ENCODE measurements at places on chromosomes 12 and 14. TPM values are rescaled to one million over a fixed set of nuclear protein-coding genes. Genes with fewer than 3 reads are reported as not detected.

CAPZA3 gene
- not detected for total RNA-seq

DNA sequence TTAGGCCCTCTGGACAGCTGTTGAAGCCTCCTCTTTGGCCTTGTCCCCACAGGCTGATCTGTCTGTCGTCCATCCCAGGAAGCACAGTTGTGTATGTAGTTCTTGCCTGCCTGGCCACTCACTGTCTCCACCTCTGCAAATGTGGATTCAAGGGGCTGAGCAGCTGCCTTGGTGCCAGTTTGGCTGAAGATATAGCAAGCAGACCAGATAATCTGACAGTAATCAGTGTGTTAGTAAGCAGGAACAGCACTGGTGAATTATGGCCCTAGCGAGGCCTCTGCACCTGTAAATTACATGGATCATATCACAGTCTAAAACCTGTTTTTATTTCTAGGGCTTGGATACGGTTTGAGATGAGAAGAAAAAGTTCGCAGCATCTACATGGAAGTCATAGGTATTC is 282.5 kb upstream of the NOS1 start:
- DNase-seq: no peak

GRCh38 chr14:86515195-86515594 is 985.3 kb downstream of the FLRT2 start:
- no peak for DNase-seq

PPFIA2 gene
- 0.03 TPM for total RNA-seq

DNA sequence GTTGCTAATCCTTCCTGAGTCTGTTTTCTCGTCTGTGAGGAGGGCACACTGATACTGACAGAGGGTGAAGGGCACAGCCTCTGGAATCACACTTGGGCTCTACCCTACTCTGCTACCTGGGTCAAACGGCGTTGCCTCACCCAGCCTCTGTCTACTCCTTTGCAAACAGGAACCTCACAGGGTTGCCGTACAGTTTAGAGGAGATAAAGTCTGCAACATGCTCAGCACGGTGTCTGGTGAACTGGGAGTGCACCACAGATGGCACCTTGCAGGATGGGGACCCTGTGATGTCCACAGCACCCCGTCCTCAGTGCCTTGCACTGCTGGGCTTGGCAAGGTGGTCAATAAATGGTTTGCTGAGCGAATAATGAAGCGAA is 38.3 kb downstream of the TESC start:
- DNase-seq: no peak

DNA sequence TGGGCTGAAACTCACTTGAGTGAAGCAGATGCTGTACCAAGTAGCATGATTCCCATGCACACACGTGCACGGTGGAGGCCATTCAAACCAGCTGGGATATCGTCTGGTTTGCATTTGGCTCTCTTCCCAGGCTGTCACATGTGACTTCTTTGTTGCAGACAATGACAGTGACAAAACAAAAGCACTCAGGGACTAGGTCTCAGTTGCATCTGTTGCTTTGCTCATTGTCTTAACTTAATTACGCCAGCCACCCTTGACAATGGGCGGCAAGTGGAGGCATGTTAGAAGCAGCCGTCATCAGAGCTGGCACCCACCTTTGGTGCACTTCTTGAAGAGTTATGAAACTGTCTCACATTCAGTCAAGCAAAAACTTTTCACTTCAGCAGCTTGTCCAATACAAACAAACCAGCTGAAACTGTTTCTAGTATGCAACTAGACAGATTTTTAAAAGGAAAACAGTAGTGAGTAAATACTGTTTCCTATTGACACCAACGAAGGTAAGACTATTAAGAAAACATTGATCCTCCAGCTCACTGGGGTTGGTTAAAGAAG is 74.3 kb downstream of the IGF1 start:
- no peak for DNase-seq

DNA sequence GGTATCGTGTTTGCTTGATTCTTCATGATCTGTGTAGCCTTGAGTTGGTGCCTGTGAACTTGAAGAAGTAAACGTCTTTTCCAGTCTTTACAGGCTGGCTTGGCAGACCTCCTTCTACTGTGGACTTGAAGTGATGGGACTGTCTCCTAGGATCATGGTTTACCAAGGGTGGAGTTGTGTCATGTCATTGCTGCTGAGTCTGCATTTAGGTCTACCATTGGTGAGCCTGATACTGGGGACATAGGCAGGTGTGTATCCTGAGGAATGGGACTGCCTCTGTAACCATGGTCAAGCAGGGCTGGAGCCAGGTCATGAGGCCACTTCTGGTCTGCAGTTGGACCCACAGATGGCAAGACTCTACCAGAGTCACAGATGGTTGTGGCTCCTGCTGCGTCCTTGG is 20.7 kb upstream of the PPP1R12A start:
- DNase-seq: no peak

DNA sequence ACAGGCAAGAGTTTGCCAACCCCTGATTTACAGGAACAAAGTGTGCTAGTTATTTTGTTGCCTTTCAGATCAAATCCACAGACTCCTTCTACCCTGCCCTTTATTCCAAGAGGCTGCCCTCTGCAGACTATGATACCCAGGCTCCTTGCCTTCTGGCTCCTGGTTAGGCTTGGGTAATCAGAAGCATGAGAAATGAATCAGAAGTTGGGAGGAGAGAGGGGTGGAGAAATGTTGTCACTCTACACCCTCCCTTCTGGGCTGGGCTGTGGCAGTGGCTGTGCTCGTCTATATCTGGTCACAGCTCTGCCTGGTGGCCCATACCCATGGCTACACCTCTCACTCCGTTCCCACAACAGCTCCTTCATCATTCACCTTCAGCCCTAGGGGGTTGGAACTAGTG is 204.6 kb upstream of the PLXNC1 start:
- no peak for DNase-seq

DNA sequence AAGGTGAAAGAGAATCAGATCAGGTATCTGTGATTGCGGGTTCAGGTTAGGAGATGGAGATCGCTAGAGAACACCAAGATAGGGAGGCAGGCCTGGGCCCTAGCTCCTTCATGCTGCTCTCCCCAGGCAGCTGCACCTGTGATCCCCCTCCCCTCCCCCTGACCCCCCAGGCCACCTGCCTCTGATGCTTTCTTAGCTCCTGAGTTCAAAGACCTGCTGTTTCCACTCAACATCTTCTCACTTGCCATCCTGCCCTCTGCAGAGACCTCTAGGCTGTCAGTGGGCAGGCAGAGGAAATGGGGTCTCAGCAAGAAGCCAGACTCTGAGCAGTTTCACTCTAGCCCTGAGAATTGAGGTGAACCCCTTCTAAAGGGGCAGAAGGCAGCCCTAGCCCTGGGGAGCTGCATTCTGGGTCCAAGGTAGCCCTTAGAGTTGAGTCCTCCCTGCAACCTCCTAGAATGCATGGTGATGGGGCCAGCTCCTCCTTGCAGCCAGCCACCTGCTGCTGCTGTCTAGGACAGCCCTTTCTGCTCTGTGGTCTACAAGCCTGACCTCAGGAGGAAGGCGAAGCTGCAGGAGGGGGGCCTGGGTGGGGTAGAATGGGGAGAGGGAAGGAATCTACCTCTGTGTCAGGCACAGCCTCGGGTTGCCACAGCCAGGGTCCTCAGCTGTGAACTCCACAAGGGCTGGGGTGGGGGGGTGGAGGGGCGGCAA is 6.4 kb upstream of the SLC48A1 start:
- no peak for DNase-seq

GRCh38 chr12:119659289-119659897 is 8.5 kb upstream of the PRKAB1 start:
- DNase-seq: peak; percentile 68

DNA sequence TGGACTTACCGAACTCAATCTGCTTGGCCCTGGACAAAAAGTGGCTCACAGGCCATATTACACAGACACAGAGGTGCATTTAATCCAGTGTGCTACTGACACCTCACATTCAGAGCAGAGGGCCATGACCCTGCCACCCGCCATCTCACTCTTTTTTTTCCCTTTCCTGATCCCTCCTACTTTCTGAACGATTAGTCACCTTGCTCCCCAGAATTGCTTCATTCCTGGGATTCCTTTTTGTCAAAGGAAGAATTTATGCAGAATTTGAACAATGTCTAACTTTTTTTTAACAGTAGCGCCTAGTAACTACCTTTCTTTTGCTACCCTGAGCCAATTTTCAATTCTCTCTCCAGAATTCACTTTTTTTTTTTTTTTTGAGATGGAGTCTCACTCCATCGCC is 4.6 kb downstream of the PKP2 start:
- peak; percentile 61 for DNase-seq

DNA sequence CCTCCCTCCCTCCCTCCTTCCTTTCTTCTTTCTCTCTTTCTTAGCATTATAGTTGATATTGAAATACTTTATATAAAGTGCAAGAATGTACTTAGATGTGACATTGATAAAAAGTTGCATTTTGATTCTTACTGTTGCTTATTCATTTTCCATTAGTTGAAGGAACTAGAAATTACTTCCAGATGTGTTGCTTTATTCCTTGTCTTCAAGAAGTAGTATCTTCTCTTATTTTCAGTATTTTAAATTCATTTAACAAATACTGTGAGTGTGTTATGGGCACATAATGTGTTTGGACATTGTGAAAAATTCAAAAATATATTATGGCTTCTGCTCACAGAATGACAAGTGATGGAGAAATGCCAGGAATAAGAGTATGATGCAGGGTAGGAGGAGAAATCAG is 45.6 kb downstream of the TRMT5 start:
- no peak for DNase-seq

DNA sequence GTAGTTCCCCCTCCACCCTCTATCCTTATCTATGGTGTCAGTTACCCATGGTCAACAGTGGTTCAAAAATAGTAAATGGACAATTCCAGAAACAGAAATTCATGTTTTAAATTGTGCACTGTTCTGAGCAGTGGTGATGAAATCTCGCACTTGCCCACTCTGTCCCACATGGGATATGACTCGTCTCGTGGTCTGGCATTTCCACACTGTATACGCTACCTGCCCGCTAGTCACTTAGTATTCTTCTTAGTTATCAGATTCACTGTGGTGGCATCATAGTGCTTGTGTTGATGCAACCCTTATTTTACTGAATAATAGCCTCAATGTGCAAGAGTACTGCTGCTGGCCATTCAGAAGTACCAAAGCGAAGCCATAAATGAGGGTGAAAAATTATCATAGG is 507.0 kb downstream of the SNAPC1 start:
- DNase-seq: no peak

DNA sequence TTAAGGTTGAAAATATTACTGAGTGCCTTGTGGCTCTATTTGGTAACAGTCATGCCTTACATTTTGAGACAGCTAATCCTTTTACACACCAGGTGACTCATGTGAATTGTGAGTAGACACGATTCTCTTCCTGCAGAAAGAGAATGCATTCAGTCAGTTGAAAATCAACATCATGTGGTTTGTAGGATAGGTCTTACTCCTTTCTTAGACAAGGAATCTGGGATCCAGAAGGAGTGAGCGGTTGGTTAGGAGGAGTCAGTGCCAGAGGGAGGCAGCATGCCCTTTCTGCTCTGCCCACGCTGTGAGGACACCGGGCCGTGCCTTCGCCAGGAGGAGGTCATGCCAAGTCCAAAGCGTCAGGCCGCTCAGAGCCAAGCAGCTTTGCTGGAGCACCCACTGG is 47.6 kb downstream of the TRAF3 start:
- DNase-seq: no peak

GRCh38 chr12:108589028-108589839 is 8.7 kb downstream of the TMEM119 start:
- DNase-seq: peak; percentile 73

DNA sequence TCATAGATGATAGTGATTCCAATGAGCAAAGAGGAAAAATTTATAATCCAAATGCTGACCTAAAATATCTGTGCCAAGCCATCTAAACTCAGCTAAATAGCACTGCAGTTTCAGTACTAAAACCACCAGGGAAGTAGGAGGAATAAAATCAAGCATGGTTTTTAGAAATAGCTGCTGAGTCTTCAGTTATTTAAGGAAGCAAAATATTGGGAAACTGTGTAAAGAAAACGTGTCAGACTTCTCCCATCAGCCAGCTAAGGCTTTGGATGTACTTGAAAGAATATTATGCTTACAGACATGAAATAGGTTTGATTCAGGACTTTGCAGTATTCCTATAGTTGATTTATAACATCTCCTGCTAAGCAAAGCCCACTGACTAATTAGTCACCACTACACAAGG is 24.7 kb downstream of the CLEC2D start:
- DNase-seq: no peak

- peak; percentile 95 for DNase-seq
These were observed at the start of gene B3GNT4 for GRCh38 chr12:122203301-122204166. B3GNT4 (plus strand) TSS chr12:122203709; CDS start chr12:122204619, 910 bp downstream.

DNA sequence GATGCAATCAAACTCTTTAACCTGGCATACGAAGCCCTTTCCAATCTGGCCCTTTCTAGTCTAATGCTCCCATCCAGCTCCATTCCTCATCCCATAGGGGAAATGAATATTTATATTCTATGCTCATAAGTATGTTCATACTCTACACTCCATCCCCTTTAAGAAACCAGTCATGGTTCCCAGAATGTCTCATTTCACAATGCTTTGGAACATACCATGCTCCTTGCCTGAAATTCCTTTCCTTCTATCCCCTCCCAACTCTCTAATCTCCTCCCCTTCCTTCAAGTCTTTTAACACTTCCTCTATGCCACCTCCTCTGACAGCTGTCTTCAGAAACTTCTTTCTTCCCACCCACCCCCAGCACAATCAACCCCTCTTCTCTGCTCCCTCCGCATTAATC is 207.0 kb upstream of the CAND1 start:
- no peak for DNase-seq

PPHLN1 gene
- 66.2 TPM for total RNA-seq

DNA sequence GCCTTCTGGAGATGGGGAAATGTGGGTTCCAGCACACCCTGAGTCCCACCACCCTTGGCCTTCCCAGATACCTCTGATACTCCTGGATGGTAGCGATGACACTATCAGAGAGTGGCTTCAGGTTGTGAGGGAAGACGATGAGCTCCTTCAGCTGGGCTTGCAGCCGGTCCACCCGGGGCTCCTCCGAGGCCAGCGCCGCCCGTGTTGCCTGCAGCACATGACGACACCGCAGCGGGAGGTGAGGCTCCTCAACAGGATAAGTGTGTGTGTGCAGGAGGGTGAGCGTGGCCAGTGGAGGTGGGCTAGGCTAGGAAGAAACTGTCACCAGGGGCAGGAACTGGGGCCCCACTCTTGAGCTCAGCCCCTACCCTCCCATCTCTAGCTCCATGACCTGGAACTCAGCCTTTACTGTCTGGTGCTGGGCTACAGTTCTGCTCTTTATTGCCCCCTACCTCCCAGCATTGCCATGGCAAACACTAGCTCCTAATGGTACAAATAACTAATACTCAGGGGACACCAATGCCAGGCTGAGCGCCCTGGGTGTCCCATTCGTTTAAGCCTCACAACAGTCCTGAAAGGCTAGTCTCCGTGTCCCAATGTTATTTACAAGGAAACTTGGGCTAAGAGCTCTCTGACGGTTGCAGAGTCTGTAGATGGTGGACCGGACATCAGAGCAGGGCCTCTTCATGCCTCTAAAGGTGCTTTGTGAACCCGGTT is 64.1 kb downstream of the SYNE3 start:
- DNase-seq: peak; percentile 86

DNA sequence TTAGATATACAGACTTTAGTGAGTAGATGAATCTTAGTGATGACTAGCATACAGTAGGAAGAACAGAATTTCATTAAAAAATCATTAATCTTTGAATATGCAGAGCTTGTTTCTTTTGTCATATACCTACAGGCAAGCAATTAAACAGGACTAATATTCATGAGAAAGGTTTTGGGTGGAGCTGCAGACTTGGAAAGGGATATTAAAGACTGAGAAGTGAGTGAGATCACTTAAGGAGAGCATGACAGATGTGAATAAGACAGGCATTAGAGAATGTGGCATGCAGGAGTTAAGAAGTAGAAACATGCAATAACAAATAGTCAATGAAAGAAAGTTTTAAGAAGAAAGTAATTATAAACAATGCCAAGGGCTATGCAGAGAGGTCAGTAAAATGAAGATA is 187.7 kb downstream of the TMTC3 start:
- DNase-seq: no peak

GRCh38 chr14:23183479-23183878 is at the start of gene SLC7A8:
SLC7A8 (minus strand) TSS chr14:23183660; CDS start chr14:23182914, 746 bp downstream.
- DNase-seq: peak; percentile 77

KRT6B gene
- total RNA-seq: not detected

IQSEC3 gene
- total RNA-seq: 0.45 TPM
